PC-3 (cell line): ENCODE measurements at places on chromosomes 16 and 17. TPM values are rescaled to one million over a fixed set of nuclear protein-coding genes. Genes with fewer than 3 reads are reported as not detected.

Gene ZNF597
- not detected in 2 replicates for total RNA-seq

Gene SLC16A11
- total RNA-seq = 0.75 TPM in 1 of 2 replicates, not detected in the other

Gene SULT1A1
- 2.9 and 4.7 TPM in 2 replicates for total RNA-seq

Gene INTS2
- total RNA-seq = 16.3 and 18.1 TPM in 2 replicates

Gene GLIS2
- 2.1 and 5.9 TPM in 2 replicates for total RNA-seq

Gene CACNG4
- total RNA-seq = 1.7 and 2.4 TPM in 2 replicates
